AG09309 (cell line): ENCODE measurements at places on chromosomes 3 and 15.

DNA sequence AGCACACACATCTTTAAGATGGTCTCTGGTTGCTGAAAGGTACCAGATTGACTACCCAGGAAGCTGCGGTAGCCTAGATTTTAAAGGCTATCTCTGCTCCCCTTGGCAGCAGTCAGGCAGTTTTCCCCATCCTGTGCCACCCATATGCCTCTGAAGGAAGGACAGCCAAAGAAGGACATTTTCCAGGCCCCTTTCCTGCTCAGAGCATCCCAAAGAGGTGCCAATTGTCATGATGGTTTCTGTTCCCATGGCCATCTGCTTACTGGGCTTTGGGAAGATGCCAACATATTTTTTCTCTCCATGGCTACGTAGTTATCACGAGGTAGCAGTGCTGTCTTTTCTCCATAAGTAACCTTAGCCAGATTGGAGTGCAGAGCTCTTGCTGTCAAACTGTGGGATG is 39.7 kb downstream of the UNC13C start:
- DNase-seq = no peak

GRCh38 chr15:58095415-58095814 is 29.9 kb upstream of the ALDH1A2 start:
- no peak for DNase-seq

DNA sequence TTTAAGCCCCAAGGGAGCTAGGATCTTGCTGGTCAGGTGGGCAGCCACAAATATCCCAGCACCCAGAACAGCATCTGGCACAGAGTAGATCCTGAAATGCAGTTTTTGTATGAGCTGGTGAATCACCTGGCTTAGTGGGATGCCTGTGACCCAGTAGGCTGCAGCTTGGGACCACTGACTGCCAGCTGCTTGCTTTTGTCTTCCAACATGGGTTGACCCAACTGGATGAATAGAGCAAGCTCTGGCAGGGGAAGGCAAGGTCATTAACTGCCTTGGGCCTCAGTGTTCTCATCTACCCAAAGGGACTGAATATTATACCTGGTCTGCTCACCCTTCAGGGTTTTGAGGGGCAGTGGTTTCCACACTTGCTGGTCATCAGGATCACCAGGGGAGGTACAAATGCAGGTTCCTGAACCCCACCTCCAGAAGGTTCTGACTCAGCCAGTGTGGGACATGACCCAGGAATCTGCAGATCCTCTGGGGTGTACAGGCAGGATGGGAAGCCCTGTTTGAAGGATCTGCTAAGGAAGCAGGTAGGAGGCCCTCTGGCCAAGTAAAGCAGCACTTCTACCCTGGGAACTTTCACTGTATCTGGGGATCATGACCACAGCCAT is 55.4 kb downstream of the ITGA11 start:
- DNase-seq = no peak

DNA sequence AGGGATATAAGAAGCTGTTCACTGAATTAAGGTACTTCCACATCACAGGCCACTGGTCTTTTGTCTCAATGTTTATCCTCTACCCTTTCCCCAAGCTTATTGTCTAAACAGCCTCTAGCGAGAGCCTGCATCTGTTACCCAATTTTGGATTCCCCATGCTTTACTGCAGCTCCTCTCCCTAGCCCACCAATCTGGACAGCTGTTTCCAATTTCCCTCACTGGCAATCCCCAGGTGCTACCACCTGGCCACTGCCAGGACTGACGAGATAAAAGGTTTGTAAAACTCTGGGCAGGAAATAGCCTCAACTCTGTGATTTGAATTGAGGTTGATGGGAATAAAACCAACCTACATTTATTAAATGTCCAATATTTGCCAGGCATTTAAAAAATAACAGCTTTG is 58.0 kb upstream of the TEX9 start:
- no peak for DNase-seq

DNA sequence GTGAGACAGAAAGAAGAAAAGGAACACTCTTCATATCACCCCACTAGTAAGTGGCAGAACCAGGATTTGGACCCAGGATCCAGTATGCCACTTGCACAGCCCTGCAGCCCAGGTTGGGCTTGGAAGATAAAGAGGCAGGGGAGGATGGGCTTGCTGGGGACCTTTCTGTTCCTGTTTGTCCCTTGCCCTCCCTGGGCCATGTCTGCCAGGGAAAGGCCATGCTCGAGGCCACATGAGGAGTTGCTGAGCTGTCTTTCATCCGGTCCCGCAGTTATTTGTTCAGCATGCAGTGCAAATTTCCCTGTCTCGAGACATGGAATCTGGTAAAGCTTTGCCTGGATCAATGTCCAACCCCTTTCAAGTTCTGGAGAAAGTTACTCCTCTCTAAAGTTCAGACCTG is 116.0 kb upstream of the MRPS22 start:
- DNase-seq = no peak

GRCh38 chr15:65408324-65409035 is 14.3 kb downstream of the IGDCC4 start:
- DNase-seq = no peak

- no peak for DNase-seq
Measured at GRCh38 chr3:156536524-156537316, 18.2 kb downstream of the SSR3 start.

DNA sequence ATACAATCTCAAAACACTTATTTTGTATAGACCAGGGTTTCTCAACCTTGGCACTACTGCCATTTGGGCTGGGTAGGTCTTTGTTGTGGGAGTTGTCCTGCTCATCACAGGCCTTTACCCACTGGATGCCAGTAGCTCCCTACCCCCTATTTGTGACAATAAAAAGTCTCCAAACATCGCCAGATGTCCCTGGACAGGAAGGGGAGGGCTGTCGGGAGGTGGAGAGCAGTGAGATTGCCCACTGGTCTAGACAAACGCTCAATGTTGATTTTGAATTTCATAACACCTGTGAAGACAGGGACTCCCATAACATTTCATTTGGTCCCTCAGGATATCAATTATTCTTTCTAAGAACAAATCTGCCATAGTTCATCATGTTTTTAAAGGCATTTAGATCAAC is 151.7 kb upstream of the PTPRG start:
- DNase-seq = no peak

GRCh38 chr15:96336596-96337364 is 6.3 kb downstream of the NR2F2 start:
- DNase-seq = no peak

DNA sequence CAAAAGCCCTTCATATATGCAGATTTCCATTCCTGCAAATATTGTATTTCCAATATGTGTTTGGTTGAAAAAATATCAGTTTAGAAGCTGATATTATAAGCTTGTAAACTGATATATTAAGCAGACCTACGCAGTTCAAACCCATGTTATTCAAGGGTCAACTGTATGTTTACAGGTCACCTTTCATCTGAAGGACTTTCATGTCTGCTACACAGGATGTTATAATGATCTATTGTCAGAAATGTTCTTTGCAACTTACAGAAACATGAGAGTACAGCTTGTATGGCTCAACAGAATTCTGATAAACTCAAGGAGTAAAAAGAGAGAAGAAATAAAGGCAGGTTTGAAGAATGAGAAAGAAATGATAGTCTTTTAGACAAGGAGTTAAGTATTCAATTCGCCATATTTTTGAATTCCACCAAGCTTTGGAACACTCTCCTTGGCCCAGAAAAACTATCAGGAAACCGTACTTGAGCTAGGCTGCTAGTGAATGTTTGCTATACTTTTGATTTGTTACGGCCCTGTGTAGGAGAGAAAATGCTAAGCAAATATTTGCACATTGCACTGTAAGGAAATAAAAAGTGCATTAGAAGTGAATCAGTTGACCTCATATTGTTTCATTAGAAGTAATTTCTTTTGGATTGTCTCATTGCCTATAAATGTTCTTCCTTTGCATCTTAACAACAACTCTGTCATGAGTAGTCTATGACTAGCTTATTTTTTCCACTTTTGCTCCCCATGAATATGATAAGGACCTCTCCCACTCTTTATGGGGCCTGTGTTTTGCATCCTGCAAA is 81.2 kb downstream of the NEK11 start:
- no peak for DNase-seq
